Epithelial cell of proximal tubule (primary cell): ENCODE measurements at places on chromosomes 12 and 14.

DNA sequence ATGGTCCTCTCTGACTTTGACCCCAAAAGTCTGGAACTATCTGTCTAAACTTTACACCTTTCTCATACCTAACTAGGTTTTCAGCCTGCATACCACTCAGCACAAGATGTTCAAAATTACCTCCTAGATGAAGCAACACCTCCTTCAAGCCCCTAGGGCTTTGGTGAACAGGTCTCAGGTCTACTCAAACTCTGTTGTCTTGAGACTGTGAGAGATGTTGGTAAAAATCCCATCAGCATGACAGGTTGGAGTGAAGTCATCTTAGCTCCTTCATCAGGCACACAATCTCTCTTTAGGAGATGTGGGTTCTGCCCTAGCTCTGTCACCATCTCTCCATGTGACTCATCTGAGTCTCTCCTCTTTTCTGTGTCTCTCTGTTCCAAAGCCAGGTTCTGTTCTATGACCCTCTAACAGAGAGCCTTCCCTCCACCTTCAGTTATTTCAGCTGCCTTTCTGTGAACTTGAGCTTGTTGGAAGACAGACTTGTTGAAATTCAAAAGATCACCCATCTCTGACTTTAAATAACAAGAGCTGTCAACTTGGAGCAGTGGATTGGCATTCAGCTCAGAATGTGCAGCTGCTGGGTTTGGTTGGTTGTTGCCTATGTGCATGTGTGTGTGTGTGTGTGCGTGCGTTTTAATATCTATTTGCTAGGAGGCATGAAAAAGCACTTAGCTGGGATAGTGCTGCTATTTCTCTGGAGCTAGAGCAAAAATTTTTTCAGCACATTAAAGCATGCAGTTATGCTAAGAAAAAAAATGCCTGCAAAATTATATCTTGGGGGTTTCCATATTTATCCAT, 130.7 kb downstream of the CRACR2A start:
- no peak for DNase-seq

- no peak for DNase-seq
These were observed 193.7 kb upstream of the PDE3A start for GRCh38 chr12:20174528-20175175.

DNA sequence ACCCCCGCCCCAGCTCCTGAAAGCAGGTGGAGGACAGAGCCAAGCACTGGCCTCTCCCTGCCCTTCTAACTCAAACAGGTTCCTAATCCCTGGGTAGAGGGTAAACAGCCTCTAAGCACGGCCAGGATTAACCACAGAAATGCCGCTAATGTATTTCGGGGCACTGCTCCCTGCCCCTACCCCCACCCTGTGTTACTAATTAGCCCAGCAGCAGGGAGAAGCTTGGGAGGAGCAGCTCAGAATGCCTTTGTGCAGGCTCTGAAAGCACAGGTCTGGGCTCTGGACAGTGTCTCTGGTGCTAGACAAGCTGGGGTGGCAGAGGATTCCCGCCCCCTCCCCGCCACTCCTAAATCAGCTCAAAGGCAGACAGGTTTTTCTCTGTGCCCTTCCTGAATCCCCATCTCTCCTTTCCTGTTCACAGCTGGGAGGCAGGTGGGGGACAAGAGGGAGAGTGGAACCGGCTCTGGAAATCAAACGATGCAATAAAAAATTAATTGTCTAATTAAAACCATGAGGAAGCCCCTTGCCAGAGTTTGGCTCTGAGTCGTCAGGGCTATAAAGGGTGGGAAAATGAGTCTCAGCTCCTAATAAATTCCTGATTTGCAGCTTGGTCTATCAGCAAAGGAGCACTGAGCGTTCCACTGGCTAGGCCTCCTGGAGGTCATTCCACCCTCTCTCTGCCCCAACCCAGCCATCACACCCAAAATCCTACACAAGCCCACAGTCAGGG, 53.0 kb downstream of the SMUG1 start:
- peak; percentile 38 for DNase-seq

DNA sequence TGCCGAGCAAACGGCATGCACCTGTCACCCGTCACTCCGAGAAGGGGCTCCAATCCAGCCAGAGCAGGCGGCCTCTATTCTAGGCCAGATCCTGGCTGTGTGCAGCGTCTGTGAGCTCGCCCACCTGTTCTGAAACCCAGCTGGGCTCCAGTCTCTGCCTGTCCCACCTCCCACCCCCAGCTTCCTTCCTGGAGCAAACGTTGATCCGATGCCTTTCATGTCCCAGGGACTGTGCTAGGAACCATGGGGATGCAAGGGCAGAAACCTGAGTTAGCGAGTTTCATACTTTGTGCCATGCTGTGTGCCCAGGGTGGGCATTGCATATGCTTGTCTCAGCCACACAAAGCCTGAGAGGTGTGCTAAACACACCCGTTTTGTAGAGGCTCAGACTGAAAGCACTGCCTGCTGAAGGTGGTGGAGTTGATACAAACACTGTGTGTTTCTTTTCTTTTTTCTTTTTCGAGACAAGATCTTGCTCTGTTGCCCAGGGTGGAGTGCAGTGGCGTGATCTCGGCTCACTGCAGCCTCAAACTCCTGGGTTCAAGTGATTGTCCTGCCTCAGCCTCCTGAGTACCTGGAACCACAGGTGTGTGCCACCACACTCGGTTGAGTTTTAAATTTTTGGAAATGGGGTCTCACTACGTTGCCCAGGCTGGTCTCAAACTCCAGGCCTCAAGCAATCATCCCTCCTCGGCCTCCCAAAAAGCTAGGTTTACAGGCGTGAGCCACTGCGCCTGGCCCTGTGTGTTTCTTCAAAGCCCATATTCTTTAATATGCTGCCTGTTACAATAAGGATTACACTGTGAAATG, 84.1 kb upstream of the MED13L start:
- no peak for DNase-seq

- DNase-seq: no peak
These were observed 51.4 kb upstream of the OR9K2 start for GRCh38 chr12:55074806-55075205.

GRCh38 chr14:68932231-68932630, 46.9 kb downstream of the ACTN1 start:
- no peak for DNase-seq

GRCh38 chr14:64549791-64550620, at the start of gene PPP1R36:
Gene PPP1R36, plus strand, starts transcription at chr14:64549961. Its CDS starts 37 bp downstream, at chr14:64549998.
- DNase-seq: no peak

- no peak for DNase-seq
These were observed 94.5 kb downstream of the CALM1 start for GRCh38 chr14:90491221-90491885.

DNA sequence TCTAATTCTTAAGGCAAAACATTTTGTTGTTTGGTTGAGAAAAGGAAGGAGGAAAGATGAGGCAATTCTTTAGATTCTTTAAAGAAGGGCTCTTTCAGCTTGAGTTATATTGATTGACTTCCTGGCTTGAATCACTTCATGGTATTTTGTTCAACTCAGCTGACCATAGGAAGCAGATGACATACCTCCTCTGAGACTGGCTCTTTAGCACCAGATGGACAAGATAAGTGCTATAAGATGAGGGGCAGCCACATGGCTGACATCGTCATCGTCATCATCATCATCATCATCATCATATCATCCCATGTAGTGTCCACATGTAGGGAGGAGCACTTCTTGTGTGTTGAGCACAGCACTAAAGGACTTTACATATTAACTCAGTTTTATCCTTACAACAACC, 81.3 kb downstream of the SSPN start:
- DNase-seq: no peak

DNA sequence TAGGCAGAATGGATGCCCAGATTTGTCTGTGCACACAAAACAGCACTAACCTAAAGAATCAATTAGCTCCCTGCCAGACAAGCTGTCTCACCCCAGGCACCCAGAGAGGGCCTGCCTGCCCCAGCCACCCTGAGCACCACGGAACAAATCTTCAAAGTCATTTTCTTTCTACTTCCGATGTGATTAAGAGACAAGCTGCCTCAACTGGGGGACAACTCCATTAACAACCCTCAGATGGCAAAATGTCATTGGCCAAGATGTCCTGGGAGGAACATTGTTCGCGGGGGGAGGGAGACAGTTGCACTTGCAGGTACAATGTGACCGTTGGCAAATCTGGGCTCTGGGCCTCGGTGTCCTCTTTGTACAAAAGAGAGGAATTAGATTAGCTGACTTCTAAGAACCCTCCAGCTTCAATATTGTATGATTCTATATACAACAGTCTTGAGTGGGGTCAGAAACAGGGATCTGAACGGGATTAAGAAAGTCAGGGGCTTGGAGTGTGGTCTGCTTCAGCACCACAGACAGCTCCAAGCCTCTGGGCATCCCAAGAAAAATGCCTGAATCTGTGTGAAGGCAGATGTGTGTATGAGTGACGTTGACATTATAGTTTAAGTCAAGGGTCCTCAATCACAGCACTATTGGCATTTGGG, 42.8 kb upstream of the CMKLR1 start:
- no peak for DNase-seq

GRCh38 chr12:28844718-28845117, 304.4 kb upstream of the FAR2 start:
- DNase-seq: no peak

DNA sequence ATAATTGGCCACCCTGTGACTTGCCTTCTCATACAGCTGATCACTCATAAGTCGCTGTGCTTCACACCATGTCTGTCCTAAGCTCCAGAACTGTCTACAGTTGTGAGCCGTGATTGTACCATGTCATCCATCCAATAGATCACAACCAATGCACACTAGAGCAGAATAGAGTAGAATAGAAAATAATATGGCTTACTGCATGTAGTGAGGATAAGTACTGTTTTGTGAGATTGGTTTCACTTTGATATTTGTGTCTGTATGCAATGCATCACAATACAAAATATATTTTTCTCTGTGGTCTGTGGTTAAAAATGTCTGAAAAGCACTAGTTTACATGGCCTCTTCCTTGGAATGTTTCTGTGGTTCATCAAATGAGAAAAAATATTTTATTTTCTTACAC, 237.6 kb upstream of the PRKD1 start:
- DNase-seq: no peak

DNA sequence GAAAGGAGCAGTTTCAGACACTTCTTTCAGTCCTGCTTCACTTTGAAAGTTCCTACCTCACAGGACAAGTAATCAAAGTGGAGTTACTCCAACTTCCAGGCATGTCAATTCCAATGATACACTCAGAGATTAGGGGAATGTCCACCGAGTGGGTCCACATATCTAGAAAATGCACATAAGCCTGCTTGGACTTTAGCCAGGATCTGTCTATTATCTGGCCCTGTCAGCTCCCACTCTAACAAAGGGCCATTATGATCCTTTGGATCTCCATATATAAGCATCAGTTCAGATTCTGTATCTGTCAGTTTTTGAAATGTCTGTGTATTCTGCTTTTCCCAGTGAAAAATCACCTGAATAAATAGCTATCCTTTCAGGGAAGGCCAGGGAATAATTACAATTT, 112.9 kb upstream of the ATXN7L3B start:
- no peak for DNase-seq

- DNase-seq: no peak
These were observed at the start of gene ACTR10 for GRCh38 chr14:58199726-58200479. Gene ACTR10, plus strand, starts transcription at chr14:58200149. Its CDS starts 69 bp downstream, at chr14:58200218.

DNA sequence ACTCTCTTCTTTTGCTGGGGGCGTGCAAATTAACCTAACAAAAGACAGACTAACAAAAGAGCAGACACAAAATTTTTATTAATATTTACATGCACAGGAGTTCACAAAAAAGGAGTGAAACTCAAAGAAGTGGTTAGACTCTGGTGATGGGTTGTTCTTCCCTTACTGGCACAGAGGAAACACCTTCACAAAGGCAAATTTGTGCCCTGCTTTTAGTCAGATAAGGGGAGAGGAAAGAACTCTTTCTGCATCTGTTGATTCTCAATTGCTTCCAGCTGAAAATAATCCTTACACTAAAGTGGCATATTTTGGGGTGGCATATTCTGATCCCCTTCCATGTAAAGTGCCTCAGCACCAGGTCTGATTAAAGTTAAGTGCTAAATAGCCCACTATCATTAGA, 190.2 kb upstream of the AMIGO2 start:
- no peak for DNase-seq

GRCh38 chr14:98382662-98383061, 889.3 kb downstream of the BCL11B start:
- DNase-seq: no peak

- DNase-seq: no peak
These were observed 53.7 kb downstream of the MAP3K9 start for GRCh38 chr14:70755655-70756054.

- no peak for DNase-seq
These were observed 14.9 kb downstream of the SCARB1 start for GRCh38 chr12:124848621-124849380.

- DNase-seq: peak; percentile 29
These were observed 243.0 kb upstream of the TMTC1 start for GRCh38 chr12:30026621-30027234.

DNA sequence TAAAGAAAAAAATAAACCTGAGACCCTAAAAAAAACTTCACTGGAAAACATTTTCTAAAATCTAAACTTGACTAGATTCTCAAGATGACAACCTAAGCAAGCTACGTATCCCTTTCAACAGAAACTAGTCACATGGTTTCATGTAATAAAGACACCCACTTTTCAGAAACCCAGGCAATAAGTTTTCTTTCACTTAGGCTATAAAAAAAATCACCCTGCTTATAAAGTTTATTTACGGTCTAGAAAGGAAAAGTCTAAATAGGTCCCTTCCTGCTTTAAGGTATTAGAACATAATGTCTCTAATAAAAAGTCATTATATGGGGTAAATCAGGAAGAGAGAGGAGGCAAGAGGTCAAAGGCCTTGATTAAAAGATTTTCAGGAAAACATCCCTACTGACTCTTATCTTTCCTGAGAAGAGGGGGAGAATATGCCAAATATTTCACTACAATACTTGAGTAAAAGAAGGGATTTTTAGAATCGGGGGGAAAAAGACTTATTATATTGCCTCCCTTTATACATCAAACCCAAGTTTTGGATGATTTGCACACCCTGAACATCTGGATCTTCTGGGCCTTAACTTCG, 9.5 kb downstream of the CLIP1 start:
- no peak for DNase-seq

- peak; percentile 7 for DNase-seq
These were observed 101.6 kb upstream of the PLXNC1 start for GRCh38 chr12:94046626-94047410.

- peak; percentile 93 for DNase-seq
These were observed 68.3 kb downstream of the DERA start for GRCh38 chr12:15979096-15980092.

DNA sequence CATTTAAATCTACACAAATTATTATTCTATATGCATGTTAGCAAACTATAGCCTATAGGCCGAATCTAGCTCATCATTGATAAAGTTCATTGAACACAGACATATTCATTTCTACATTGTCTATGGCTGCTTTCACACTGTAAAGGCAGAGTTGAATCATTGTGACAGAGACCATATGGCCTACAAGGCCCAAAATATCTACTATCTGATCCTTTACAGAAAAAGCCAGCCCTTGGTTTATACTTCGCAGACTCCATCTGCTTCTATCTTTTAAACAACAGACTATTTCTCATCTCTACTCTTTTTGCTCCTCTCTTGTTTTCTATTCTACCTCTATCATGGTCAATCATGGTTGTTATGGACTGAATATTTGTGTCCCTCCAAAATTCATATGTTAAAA, 190.7 kb downstream of the EXOC5 start:
- no peak for DNase-seq

GRCh38 chr12:90963946-90964345, 9.0 kb upstream of the CCER1 start:
- no peak for DNase-seq

- DNase-seq: no peak
These were observed 40.2 kb downstream of the SPRING1 start for GRCh38 chr12:116697716-116698115.

GRCh38 chr14:73760598-73761586, 46.7 kb upstream of the PNMA1 start:
- DNase-seq: no peak
